AG04450 (cell line): ENCODE measurements at places on chromosomes 13 and 19. TPM values are rescaled to one million over a fixed set of nuclear protein-coding genes. Genes with fewer than 3 reads are reported as not detected.
A peak's percentile ranks its signal among the peaks of the same experiment; 100 is the strongest.

DNA sequence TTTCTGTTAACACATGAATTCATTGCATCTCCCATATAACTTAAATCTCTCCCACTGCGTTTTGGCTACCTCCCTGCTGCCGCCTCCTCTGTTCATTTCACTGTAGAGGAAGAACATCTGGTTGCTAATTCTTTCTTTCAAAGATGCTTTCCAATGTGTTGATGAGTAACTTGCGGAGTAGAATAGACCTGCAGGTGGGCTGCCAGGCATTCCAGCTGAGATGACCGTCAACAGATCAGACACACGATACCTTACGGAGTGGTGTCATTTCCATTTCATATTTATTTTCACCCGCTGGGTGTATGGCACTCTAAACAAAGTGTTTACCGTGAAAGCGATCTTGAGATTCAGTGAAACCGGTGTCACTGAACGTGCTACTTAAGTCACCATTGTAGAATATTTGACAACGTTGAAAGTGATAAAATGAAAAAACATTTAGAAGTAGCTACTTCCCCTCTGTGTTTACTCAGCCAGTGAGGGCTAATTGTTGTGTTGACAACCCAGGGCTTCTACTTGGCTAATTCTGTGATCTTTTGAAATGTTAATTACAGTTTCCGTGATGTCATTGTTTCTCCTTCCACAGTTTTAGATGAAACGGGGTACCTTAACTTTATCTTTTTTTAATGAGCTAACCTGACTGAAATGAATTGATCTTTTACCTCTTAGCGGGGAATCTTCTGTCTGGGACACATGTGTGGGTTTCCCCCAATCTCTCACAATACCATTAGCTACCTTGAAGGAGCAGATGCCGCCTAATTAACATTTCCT lies 228.5 kb upstream of the ARGLU1 start:
- no peak for DNase-seq

- no peak for DNase-seq
These were observed 5.5 kb upstream of the ZNF428 start for GRCh38 chr19:43624933-43625332.

GRCh38 chr13:77868717-77869116 lies 49.9 kb downstream of the EDNRB start:
- DNase-seq: no peak

The SWSAP1 gene
- polyA plus RNA-seq: 0.88 and 0.89 TPM in 2 replicates

- DNase-seq: no peak
These were observed 1442.6 kb downstream of the SLITRK5 start for GRCh38 chr13:89113744-89114143.

The NDUFA13 gene
- 388 and 454 TPM in 2 replicates for polyA plus RNA-seq

The KIR2DL4 gene
- polyA plus RNA-seq: not detected in 2 replicates

DNA sequence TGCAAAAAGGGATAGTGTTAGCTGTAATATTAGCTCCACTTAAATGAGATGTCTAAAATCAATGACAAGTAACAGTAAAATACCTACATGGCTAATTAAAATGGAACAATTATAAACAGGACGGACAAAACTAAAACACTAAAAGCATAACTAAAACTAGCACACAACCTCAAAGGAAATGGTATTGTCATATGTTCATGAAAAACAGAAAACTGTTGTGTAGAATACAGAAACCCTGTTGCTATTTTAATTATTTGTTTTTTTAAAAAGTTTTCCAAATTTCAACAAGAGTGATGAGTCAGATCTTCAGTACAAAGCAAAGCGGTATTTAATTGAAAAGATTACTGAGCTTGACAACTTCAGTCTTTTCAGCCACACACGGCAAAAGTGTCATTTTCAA lies 4.2 kb downstream of the RCBTB2 start:
- DNase-seq: no peak

DNA sequence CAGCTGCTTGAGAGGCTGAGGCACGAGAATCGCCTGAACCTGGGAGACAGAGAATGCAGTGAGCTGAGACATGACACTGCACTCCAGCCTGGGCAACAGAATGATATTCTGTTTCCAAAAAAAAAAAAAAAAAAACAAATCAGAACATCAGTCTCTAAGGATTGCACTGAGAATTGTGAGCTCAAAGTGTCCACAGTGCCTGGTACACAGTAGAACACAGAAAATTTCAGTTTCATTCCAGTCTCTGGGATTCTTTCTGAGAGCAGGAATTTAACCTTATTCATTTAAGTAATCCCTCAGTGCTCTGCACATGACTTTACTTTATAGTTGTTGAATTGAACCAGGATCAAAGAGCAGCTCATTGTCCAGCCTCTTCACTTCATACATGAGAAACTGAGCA lies 25.9 kb upstream of the GATAD2A start:
- DNase-seq: no peak

DNA sequence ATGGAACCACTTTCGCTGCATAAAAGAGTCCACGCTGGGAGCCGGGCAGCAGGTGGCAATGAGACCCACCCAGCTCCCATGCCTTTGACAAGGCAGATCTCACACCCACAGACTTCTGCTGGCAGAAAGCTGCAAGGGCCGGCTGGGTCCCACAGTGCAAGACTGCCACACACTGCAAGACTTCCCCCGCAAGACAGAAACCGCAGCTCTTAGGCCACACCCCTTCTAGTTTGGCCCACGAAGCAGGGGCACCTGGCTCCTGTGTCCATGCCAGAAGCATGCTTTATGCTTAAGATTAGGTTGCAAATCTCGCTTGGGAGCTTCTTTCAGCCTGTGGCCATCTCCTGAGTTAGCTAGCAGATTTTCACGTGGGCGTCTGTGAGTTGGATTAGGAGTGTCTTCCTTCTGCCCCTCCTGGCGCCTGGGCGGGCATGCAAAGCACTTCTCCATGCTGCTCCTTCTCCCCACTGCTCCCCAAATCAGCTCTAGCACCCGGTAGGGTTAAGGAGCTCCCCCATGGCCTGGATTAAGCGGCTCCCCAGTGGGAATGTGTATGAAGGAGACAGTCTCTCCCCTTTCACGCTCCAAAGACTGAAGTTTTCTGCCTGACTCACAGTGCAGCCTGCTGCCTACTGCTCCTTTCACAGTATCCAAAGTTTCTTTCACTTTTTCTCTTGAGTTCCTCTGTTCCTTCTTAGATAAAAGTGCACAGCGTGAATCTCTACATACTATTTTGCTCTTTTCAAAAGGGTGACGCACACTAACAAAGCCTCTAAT lies 17.7 kb downstream of the GPC6 start:
- no peak for DNase-seq

The PLEKHF1 gene
- 5.4 and 6.4 TPM in 2 replicates for polyA plus RNA-seq

GRCh38 chr19:6876748-6877147 lies 10.6 kb upstream of the ADGRE1 start:
- no peak for DNase-seq

DNA sequence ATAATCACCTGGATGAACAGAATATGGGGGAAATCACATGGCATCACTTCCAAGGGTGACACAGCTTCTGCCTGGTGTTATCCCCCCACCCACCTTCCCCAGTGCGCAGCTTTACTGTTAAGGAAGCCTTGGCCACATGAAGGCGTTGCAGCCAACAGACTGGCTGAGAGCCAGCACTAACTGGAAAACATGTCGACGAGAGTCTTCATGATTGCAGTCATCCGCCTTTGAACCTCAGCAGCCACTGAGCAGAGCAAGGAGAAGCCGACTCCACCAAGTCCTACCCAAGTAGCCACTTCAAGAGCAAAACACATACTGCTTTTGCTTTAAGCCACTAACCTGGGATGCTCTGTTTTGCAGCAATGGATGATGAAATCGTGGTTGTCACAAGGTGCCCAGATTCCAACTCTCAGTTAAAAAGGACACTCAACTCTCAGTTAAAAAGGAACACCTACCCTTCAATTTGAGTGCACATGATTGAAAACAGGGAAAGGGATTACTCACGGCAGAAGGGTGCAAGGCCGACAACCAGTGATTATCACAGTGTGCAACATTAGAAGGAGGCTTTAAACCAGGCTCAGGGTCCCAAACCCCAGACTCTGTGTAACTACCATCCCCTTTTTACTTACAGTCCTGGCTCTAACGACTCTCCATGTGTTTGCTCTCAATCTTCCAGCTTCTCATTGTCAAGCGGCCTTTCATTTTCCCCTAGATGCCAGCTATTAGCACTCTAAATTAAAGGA lies 149.1 kb downstream of the KLF12 start:
- DNase-seq: no peak

- DNase-seq: peak; percentile 13
These were observed 19.9 kb downstream of the TINCR start for GRCh38 chr19:5547881-5548280.

GRCh38 chr13:50684366-50684765 lies 159.1 kb downstream of the DLEU7 start:
- no peak for DNase-seq

The MED4 gene
- polyA plus RNA-seq: 47.2 and 54.1 TPM in 2 replicates

- no peak for DNase-seq
These were observed 16.6 kb downstream of the VRK3 start for GRCh38 chr19:50008532-50008931.

DNA sequence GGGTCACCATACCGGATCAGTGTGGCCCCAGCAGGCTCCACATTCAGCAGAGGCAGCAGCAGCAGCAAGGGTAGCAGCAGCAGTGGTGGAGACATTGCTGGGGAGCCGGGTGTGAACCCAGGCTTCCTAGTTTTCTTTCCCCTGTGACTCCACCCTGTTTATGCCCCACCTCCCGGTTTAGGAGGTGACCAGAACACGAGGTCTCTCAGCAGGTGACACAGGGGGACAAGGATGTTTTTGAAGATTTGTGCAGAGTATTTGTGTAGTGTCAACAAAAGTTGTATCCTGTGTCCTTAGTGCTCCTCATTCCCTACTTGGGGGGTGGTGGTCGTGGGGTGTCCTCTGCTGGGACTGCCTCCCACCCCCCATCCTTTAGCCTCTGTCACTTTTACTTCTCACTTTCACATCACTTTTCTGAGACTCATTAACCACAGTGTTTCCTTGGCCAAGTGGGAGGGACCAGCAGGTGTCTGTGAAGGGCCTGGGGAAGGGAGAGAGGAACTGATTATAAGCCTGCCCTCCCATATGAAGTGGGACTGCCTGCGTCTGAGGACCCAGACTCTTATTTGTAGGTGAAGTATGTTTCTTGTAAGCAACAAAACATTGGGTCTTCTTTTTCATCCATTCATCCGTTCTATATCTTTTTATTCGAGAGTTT lies 15.6 kb upstream of the KCNC3 start:
- no peak for DNase-seq

The GNG7 gene
- 0.56 and 0.57 TPM in 2 replicates for polyA plus RNA-seq

GRCh38 chr13:91652404-91653301 lies 254.2 kb downstream of the GPC5 start:
- no peak for DNase-seq

GRCh38 chr19:2727640-2727944 lies 6.4 kb upstream of the DIRAS1 start:
- DNase-seq: no peak

DNA sequence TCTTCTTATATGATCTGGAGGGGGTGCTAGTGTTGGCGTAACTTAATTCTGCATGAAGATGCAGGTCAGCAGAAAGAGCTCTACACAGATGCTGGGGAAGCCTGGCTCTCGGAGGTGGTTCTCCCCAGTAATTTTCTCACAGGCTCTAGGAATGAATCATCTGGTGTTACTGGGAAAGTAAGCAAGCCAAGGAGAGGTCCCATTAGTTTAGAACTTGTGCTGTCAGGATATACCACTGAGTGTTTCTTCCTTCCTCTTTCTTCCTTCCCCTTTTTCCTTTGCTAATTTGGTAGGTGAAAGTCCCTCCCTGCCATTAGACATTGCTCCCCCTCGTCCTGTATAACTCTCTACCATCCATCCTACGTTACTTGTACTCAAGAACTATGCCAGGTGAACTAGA lies 68.3 kb downstream of the ATP8A2 start:
- no peak for DNase-seq

The HNRNPM gene
- 99.6 and 122 TPM in 2 replicates for polyA plus RNA-seq

GRCh38 chr13:23558675-23559536 lies 11.3 kb upstream of the TNFRSF19 start:
- peak; percentile 58 for DNase-seq

DNA sequence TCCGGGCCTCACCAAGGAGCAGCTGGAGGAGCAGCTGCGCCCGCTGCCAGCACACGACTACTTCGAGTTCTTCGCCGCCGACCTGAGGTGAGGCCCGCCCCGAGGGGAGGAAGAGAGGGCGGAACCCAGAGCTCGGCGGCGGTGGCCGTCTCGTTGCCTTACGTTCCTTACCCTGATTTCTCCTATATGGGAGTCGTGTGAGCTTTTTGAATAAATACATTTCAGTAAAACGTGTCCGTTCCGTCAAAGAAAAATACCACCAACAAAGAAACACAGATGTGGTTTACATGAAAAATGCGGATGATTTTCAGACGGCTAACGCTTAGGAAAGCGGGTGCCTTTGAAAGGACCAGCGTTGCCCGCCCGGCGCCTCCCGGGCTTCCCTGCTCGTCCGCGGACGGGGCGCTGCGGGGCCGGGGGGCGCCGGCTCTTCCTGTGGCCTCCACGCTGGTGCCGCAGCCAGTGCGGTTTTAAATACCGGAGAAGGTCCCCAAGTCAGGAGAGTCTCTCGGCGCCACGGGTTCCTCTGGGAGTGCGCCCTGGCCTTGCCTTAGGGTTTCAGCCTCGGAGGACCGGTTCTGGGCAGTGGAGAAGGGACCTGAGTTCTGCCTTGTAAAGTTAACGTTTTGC lies 755 bp downstream of the UPF3A start:
- DNase-seq: no peak

The HCN2 gene
- 0.33 and 0.58 TPM in 2 replicates for polyA plus RNA-seq

DNA sequence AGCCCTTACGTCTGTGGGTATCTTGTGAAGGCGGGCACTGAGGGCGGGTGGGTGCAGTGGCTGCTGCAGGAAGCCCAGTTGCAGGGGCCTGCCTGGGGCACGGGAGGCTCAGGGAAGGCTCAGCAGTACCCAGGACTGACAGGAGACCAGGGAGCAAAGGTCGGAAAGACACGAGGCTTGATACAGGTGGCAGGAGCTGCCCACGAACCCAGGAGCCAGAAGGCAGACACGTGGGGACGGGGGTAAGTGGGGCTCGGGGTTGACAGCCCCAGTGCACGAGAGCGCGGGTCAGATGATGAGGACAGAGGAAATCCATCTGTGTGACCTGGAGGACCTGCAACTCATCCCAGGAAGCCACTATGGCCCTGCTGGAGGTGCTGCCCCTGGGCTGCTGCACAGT lies 25.3 kb downstream of the ELAVL1 start:
- no peak for DNase-seq

The ZNF528 gene
- polyA plus RNA-seq: 23.4 and 29.3 TPM in 2 replicates

The SHFL gene
- polyA plus RNA-seq: 25.0 and 25.9 TPM in 2 replicates

- DNase-seq: no peak
These were observed 156.2 kb downstream of the COG6 start for GRCh38 chr13:39811696-39812095.

The OR7D4 gene
- not detected in 2 replicates for polyA plus RNA-seq
